Type B pancreatic cell (in vitro differentiated cells): ENCODE measurements at places on chromosomes 7 and 10. TPM values are rescaled to one million over a fixed set of nuclear protein-coding genes. Genes with fewer than 3 reads are reported as not detected.

- no peak for DNase-seq
Measured at GRCh38 chr7:128876586-128876977, 13.9 kb downstream of the ATP6V1F start.

DNA sequence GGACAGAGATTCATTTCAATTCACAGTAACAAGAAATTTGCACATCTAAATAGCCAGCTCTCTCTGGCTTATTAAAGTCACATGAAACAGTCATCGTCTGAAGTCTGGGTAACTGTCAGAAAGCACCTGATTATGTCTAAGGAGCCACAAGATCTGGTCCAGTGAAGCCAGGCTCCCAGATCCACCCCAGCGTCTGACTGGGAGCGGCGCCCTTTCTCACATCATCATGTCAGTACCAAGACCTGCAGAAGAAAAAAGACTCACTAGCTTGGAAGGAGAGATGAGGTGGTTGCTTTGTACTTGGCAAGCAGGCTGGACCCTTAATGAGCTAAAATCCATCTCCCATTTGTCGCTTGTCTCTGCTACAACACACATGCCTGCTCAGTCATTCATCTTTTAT, 58.4 kb downstream of the VOPP1 start:
- DNase-seq = no peak

DNA sequence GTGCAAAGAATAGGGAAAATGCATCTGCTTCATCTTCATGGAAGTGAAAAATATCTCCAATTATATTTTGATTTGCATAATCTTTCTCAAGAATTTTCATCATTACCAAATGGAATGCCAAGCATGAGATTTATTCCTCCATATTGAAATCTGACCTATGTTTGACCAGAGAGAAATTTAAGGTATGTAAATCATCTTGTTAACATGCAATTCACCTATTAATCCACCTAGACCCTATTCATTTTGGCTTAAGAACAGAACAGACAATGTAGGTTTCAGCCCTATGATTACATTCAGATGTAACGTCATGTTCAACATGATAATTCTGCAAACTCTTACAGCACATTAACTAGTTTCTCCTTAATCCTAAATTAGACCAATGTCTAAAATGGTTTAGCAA, 30.8 kb upstream of the TMEM140 start:
- no peak for DNase-seq

- DNase-seq = no peak
Measured at GRCh38 chr7:22332461-22332870, 24.5 kb downstream of the RAPGEF5 start.

GRCh38 chr7:136102881-136103280, 125.7 kb upstream of the MTPN start:
- no peak for DNase-seq

DNA sequence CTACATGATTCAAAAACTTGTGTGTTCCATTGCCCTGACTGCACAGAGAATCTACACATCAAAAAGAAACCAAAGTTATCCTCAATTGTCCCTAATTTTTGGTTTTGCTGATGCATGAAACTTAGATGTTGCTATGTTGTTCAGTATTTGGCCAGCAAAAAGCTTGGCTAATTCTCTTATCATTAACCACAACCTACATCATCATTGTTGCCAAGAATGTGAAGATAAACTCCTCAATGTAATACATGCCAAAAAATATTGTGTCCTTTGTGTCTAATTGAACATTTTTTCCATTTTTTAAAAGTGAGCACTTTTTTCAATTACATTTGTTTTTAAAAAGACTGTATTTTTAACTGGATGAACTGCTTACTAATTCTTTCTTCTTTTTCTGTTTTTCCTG, 268.0 kb upstream of the SEMA3D start:
- no peak for DNase-seq

SLC39A12 gene
- total RNA-seq = not detected in 2 replicates

DNA sequence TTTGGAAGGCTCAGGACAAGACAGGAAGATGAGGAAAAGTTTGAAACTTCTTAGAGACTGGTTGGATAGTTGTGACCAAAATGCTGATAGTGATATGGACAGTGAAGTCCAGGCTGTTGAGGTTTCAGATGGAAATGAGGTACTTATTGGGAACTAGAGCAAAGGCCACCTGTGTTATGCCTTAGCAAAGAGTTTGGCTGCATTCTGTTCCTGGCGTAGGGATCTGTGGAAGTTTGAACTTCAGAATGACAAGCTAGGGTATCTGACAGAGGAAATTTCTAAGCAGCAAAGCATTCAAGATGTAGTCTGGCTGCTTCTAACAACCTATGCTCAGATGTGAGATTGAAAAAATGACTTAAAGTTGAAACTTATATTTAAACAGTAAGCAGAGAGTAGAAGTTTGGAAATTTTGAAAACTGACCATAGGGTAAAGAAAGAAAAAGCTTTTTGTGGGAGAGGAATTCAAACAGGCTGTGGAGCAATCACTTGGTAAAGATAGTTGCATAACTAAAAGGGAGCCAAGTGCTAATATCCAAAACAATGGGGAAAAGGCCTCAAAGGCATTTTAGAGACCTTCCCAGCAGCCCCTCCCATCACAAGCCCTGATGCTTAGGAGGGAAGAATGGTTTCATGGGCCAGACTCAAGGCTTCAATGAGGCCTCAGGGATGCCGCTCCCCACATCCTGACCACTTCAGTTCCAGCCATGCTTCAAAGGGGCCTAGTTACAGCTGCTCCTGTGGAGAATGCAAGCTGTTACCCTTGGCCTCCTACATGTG, 415.1 kb downstream of the INHBA start:
- no peak for DNase-seq

DNA sequence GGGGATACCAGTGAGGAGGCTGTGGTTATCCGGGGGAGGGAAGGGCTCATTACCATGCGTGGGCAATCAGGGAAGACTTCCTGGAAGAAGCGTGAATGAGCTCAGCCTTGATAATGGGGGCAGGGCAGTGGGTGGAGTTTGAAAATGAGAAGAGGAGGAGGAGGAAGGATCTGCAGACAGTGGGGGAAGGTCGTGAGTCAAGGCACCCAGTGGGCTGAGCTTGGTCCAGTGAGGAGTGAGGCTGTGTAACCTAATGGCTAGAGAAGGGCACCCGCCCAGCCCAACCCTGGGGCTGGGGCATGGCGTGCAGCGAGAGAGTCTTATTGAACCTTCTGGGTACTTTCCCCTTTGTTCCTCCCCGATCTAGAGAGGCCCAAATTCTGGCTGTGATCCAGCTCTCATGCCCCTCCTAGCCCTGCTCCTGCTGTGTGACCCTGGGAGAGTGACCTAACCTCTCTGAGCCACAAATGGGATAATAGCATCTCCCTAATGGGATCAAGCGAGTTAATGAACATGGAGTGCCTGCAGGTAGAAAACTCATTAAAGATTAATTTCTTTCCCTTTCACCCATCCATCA, 31.5 kb downstream of the CLIP2 start:
- DNase-seq = no peak

CDC14C gene
- not detected in 2 replicates for total RNA-seq

GRCh38 chr7:67505449-67505848, 508.8 kb downstream of the TYW1 start:
- DNase-seq = no peak

CDH23 gene
- total RNA-seq = 7.4 and 9.4 TPM in 2 replicates

GRCh38 chr10:15300697-15301096, 70.4 kb downstream of the FAM171A1 start:
- DNase-seq = no peak

GRCh38 chr10:35735412-35735811, 93.3 kb upstream of the FZD8 start:
- DNase-seq = no peak

GRCh38 chr10:48184224-48184623, 90.3 kb downstream of the FRMPD2 start:
- no peak for DNase-seq

KCNMA1 gene
- total RNA-seq = 27.9 and 30.1 TPM in 2 replicates

- DNase-seq = no peak
Measured at GRCh38 chr7:411677-412312, 107.9 kb downstream of the PDGFA start.

C10orf90 gene
- 1.5 TPM in 1 of 2 replicates, not detected in the other for total RNA-seq

GRCh38 chr10:128922619-128923196, 544.3 kb upstream of the MGMT start:
- no peak for DNase-seq

GRCh38 chr10:129387258-129387525, 79.8 kb upstream of the MGMT start:
- no peak for DNase-seq

DNA sequence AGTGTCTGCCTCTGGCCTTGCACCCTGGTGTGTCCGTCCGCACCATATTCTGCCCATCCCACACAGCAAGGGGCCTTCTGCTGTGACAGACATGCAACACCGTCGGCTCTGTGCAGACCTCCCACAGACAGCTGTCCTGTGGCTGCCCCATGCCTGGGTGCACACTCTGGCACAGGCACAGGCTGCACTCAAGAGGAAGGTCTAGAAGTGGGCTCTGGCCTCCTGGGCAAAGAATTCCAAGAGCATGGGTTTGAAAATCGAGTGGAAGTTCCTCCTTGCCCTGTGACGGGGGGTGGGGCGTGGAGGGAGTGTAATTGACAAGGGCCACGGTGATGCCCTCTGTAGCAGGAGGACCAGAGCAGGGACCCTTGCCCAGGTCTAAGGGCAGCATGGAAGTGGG, 4.3 kb upstream of the LOXL4 start:
- no peak for DNase-seq

DNA sequence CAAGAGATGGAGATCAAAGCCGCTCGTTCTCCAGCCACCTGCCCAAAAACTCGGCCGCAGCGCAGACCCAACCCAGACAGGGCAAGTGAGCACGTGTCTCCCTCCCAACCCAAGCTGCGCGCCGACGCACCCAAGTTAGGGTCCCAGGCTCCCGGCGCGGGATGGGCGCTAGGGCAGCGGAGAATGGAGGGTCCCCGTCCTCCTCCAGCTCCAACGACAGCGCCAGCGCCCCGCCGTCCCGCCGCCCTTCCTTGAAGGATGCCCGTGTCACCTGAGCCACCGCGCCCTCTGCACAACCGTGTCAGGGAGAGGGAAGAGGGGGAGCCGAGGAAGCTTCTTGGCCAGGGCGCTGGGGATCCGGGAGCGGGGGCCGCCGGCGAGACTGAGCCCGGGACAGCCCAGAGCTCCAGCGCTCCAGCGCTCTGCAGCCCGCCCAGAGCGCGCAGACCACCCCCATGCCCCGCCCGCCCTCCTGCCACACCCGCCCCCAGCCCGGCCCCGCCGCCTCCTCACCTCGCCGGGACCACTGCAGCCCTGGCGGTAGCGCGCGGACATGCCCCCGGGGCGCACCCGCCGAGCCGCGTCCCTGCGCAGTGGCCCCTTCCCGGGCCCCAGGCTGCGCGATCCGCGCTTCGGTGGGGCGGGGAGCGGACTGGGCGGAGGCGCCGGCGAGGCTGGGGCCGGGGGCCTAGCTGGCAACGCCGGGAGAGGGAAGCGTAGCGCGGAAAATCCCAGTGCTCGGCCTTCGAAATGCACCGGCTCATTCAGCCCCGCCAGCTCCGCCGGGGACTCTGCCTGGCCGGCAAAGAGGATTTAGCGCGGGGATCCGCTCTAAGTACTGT, at the start of gene SLC16A12:
SLC16A12 (minus strand) TSS at position 424 of the 842 bp plus-strand sequence. CDS start 73,016 bp downstream, outside the sequence.
- DNase-seq = peak; percentile 76

OR2A5 gene
- total RNA-seq = not detected in 2 replicates

GRCh38 chr7:98643236-98643985, 26.3 kb downstream of the NPTX2 start:
- no peak for DNase-seq

DNA sequence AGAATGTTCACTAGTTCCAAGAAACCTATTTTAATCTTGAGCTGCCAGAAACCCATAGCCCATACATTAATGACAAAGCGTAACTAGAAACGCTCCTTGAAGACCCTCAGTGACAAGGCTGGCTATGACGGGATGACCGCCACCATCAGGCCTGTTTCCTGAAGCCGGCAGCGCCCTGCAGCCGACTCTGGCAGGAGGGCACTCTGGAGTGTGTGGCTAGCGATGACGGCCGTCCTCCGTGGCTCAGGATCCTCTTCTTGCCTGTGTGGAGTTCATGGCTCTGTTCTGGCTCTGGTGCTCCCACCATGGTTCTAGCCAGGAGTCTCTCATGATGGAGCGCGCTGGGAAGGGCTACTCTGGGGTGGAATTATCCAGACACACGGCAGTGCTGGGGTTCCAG, 224.1 kb downstream of the ADARB2 start:
- DNase-seq = no peak

DNA sequence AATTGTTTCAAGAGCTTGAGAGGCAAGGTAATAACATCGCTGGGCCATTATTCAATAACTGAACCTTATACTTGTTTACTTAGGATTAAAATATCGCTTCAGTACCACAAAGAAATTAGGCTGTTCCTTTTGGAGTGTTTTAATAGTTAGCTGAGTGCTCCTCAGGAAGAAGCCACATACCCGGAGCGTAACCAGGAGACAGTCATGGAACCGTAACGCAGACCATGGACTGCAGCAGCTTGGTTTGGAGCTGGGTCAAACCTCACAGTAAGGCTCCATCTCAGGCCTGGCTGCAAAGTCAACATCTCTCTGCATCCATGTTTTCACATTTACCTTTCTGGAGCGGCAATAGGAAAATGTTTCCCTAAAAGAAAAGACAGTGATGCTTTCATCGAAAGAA, 599.0 kb downstream of the TNS3 start:
- no peak for DNase-seq

DNA sequence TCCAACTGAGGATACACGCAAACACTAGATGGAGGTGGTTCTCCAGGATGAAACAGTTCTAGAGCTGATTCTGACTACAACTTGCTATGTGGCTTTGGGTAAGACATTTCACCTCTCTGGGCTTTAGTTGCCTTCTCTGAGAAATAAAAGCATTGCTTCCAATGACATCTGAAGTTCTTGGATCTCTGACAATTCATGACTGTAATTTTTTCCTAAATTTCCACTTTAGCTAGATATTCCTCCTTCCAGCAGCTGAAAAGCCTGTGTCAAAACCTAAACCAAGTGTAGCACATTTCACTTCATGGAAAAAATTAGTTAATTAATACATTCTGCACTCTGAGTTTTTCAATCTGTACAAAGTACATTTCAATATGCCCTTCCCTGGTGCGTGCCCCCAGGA, 50.0 kb upstream of the ANK3 start:
- no peak for DNase-seq

- DNase-seq = no peak
Measured at GRCh38 chr7:28065308-28065707, 115.3 kb downstream of the JAZF1 start.

- DNase-seq = no peak
Measured at GRCh38 chr10:16884497-16884896, 67.3 kb upstream of the RSU1 start.

HOXA4 gene
- 28.5 and 37.6 TPM in 2 replicates for total RNA-seq

DNA sequence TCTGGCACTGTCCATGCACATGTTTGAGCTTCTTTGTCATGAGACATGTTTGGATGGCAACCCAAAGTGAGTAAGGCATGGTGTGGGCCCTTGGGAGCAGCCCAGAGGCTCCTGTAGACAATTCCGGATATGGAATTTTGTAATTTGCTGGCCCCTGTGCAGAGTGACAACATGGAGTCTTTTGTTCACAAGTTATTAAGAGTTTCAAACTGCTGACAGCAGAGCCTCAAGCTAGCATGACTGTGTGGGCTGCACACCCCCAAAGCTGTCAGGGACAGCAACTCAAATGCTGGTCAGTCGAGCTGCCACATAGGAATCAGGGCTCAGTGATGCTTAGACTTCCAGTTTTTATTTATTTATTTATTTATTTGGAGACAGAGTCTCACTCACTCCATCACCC, 7.0 kb upstream of the MYL7 start:
- peak; percentile 29 for DNase-seq

GRCh38 chr7:33807779-33808482, 97.4 kb upstream of the BMPER start:
- no peak for DNase-seq

NEUROD6 gene
- not detected in 2 replicates for total RNA-seq
